Mesangial cell (primary cell): ENCODE measurements at places on chromosomes 3 and 15. TPM values are rescaled to one million over a fixed set of nuclear protein-coding genes. Genes with fewer than 3 reads are reported as not detected.

KLHL6 gene
- not detected in 2 replicates for total RNA-seq

ALG3 gene
- 64.1 and 67.6 TPM in 2 replicates for total RNA-seq

SLC28A2 gene
- total RNA-seq = not detected in 2 replicates

VWA5B2 gene
- total RNA-seq = 0.13 TPM in 1 of 2 replicates, not detected in the other
